IPS DF 6.9 (cell line): ENCODE measurements at places on chromosomes 1 and 21.
A peak's percentile ranks its signal among the peaks of the same experiment; 100 is the strongest.

DNA sequence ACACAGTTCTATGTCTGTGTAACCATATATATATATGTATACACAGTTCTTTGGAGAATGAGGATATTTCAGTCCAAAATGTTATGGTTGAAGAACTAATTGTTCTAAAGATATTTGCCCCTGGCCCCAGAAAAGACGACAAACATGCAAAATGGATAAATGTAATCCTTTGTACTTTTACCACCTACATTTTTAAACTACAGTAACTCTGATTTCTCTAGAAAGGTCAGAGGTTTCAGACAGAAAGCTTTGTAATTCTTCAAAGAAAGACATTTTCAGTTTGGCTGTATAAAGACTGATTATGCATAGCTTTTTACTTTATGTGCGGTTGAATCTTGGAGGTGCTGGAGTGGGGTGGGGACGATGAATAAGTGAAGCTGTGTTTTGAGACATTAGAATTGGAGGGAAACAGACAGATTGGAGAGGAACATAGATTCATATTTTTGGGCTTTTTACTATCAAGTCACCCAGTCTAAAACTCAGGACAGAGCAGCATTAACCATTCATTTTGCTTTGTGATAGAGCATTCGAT, 16.6 kb downstream of the NFIA start:
- no peak for DNase-seq

DNA sequence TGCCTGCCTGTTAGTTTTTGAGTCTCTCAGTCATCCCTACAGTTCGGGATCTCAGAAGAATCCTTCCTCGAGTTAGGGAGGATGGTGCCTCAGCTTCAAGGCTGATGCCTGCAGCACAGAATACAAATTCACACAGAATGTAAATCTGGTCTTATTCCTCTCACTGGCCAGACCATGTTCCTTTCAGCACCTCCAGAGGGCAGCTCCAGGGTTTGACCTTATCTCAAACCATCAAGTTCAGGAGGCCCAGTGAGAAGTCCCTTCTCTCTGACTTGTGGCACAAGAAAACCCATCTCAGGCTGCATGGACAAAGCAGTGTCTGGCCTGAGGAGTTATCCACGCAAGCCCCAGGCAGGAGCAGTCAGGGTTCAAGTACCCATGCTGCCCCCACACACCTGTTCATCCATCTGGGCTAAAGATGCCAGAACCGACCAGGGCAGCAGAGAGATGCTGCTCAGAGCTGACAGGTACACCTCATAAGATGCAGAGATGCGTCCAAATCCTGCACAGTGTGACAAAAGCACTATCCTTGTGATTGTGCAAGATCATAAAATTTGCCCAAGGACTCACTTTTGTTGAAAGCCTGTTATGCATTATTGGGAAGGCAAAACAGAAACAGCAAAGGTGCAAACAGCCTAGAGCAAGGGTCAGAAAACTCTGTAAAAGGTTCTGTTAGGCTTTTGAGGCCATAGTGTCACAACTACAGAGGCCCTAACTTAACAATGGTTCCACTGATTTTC, 49.8 kb downstream of the BCAR3 start:
- DNase-seq = no peak

GRCh38 chr1:209153411-209153810, 430.1 kb upstream of the CAMK1G start:
- DNase-seq = no peak

DNA sequence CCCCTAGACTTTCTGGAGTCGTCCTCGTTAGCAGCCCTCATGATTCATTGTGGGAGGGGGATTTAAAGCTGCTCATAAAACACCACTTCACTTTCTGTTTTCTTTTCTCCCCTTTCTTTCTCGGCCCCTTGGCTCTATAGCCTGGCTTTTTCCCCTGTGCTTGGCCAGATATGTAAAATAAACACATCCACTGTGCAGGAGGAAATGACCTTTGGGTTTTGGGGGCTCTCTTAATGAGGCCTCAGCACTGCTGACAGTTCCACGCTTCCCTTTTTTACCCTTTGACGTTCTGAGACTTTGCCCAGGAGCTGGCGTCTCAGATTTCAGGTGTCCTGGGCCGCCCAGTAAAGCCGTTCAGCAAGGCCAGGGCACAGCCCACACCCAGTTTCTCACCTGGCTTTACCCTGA, 65.7 kb downstream of the RUNX3 start:
- no peak for DNase-seq

DNA sequence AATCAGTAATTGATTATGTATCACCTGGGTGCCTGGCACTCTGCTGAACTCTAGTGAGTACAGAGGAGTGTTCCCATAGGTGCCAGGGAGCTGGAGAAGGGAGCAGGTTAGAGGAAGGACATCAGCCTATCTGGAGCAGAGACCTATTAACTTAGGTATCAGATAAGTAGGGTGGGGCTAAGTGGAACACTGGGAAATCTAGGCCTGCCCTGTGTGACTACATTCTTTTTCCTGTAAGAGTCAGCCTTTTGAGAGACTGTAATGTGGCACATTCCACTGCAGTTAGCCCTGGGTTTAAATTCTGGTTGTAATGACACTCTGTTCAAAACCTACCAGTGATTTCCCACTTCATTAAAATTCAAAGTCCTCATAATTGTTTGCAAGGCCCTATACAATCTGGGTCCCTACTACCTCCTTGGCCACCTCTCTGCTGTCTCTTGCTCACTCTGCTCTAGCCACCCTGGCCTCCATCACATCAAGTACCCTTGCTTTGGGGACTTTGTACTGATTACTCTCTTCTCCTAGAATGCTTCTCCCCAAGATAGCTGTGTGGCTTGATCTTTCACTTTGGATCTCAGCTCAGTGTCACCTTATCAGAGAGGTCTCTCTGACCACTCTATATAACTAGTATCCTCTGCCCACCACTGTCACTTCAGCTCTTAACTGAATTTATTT, 12.9 kb downstream of the STX12 start:
- DNase-seq = no peak

GRCh38 chr21:41755258-41755933, 11.5 kb downstream of the RIPK4 start:
- no peak for DNase-seq

GRCh38 chr1:33898881-33899280, 35.0 kb downstream of the HMGB4 start:
- DNase-seq = no peak

- no peak for DNase-seq
Measured at GRCh38 chr1:227369102-227369760, 50.9 kb upstream of the CDC42BPA start.

DNA sequence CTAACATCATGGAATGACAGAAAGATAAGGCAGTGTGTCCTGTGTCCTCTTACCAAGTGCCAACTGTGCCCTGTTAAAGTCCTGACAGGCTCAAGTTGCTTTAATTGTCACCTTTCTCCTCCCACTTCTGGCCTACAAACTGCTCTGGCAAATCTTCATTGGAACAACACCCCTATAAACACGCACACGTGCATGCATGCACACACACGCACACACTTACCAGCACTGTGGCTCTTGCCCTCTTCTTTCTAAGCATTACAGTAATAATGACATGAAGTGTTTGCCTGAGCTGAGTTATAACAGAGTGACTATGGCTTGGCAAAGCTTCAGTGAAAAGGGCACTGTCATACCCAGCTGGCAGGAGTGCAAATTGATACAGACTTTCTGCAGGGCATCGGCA, 82.3 kb upstream of the SYT6 start:
- DNase-seq = no peak

DNA sequence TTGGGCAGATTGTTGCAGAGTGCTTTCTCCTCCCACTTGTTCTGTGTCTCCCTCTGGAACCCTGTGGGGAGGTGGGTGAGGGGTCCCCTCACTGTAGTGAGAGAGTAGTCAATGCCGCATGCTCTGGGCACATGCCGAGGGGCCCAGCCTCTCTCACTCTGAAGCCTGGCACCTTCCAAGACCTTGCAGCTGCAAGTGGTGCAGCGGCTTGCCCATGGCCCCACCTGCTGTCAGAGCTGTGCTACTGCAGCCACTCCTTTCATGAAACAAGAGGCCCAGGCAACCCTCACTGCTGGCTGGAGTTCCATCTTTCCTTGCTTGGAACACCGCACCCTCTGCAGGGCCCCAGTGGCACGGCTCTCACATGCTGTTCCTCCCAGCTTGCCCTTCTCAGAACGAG, 58.4 kb upstream of the COL6A1 start:
- DNase-seq = peak; percentile 31

DNA sequence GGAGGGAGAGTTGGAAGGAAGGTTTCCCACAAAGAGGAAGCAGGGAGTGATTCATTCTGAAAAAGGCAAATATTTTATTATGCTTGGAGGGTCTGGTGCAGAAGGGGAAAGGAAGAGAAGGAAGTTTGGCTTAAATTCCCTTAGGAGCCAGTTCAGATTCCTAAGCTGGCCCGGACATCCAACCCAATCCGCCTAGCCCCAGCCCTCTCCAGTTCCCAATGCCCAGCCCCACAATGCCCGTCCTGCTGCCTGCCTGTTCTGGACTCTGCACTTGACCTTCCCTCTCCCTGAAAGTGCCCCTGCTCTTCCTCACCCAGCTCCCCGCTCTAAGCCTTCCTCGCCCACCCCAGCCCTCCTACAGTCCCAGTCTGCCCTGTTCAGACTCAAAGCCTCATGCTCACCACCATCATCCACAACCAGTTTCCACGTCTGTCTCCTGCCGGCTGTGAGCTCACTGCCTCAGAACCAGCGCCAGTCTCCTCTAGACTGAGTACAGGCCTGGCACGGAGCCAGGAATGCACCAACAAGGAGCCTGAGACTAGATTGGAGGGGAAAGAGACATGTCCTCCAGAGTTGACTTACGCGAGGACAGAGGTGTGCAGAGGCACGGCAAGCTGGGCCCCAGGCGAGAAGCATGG, 18.9 kb downstream of the CAPN2 start:
- no peak for DNase-seq

GRCh38 chr1:225529726-225530125, 101.9 kb upstream of the LBR start:
- no peak for DNase-seq

GRCh38 chr1:165415068-165415467, 29.9 kb downstream of the RXRG start:
- no peak for DNase-seq

DNA sequence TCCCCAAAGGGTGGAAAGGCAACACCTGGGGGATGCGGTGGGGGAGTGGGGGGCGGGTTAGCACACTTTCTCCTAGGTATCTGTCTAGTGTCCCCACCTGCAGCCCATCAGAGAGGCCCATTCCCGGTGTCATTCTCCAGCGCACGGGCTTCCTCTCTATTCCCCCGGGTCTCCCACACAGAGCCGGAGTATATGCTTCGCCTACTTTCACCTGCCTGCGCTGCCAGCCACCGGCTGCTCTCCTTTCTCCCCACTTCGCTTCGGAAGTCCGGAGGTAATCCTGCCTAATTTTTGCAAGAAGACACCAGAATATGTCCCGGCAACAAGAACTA, 852 bp downstream of the RGS7 start:
- DNase-seq = no peak

- DNase-seq = no peak
Measured at GRCh38 chr1:229031481-229032341, 239.2 kb upstream of the RAB4A start.

- no peak for DNase-seq
Measured at GRCh38 chr21:45227735-45228134, 60.0 kb downstream of the POFUT2 start.

GRCh38 chr1:58584082-58584895, 7.2 kb upstream of the TACSTD2 start:
- DNase-seq = no peak

DNA sequence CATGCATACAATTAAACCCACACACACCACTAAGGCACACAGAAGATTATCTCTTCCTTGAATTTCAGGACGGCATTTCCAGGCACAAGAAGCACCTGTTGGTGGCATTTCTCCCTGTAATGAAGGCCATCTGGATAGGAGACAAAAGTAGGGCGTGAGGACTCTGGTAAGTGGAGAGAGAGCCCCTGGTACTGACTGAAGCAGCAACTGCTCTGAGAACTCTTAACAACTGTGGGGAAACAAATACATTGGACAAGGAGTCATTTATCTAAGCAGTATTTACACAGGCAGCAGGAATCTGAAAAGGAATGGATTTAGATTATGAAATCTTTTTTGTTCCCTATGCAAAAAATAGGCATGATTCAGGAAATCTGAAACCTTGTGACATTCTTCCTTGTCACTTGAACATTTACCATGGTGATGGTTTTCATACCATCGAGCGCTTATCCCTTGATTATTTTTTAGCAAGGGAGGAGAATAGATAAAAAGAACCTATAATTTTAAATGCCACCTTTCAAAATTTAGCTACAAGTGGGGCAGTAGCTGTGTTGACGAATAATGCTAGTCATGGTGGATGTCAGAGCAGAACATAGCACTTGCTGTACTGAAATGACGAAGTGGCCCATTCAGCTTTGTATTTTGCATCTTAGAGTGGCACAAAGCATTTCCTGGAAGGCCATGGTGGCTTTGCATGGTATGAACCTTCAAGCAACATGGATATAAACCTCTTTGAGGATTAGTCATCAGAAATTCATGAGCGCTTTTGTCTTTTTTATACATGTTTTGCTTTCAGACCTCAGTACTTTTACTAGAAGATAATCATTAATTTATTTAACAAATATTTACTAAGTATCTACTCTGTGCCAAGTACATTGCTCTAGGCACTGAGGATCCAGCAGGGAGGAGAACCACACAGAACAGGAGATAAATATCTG, 362.0 kb downstream of the ADGRL2 start:
- DNase-seq = no peak

GRCh38 chr1:109846846-109847245, 63.8 kb upstream of the CSF1 start:
- DNase-seq = no peak

GRCh38 chr1:220224611-220225124, 47.6 kb downstream of the RAB3GAP2 start:
- DNase-seq = no peak

DNA sequence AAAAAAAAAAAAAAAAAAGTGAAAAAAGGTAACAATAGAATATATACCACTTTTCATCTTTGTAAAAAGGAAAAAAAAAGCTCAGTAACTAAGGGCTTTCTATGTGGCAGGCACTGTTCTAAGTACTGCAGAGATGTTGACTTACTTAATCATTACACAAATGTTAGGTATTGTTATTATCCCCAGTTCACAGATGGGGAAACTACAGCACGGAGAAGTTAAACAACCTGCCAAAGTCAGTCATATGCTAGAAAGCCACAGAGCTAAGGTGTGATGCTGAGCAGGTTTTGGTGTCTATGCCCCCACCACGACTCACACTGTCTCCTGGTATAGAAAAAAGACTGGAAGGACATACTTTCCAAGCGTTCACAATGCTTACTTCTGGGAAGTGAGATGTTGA, 6.6 kb upstream of the PNRC2 start:
- DNase-seq = no peak

- DNase-seq = no peak
Measured at GRCh38 chr1:160267284-160267991, 5.1 kb upstream of the DCAF8 start.

DNA sequence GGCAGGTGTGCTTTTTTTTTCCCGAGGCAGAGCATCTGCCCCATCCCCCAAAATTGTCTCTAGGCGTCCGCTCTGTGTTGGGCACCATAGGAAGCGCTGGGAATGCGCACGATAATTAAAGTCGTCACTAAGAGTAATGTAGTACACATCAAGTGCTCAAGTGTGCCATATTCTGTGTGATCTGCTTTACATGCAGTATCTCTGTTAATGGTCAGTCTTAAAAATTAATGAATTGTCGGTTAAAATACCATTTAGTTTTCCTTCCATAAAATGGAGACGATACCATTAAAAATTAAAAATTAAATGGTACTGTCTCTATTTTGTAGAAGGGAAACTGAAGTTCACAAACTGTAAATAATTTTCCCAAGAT, 544 bp upstream of the CCT8 start:
- DNase-seq = no peak

- DNase-seq = no peak
Measured at GRCh38 chr1:225572422-225572821, 80.5 kb downstream of the ENAH start.

- DNase-seq = no peak
Measured at GRCh38 chr1:217734973-217735372, 103.8 kb downstream of the SPATA17 start.
